ENCODE measurements at places on chromosomes 11 and 22.

- H3K4me3 ChIP-seq, result no peak overlapping the region
- DNase-seq, result peak; percentile 25
- H3K27me3 ChIP-seq, result peaks cover 33% of the 10 kb centered on the region
- no peaks in the 10 kb centered on the region for H3K4me1 ChIP-seq
- H3K36me3 ChIP-seq, result no peaks in the 10 kb centered on the region
These were observed 23.0 kb downstream of the SCN4B start for GRCh38 chr11:118129471-118130172.

DNA sequence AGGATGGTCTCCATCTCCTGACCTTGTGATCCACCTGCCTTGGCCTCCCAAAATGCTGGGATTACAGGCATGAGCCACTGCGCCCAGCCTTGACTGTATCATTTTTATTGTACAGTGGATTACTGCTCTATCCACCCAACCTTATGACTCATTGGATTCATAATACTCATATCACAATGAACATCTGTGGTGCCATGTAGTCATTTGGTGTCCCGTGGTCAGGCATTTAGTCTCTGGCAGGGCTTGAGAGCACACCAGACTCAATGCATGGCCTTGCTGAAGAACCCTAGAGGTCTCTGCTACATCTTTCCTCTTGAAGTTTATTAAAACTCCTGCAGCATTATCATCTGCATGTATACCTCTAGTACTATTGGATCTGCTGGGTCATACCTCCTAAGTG is 98.0 kb upstream of the LDLRAD3 start:
- DNase-seq, result no peak
- no peaks in the 10 kb centered on the region for H3K4me1 ChIP-seq
- no peak overlapping the region for H3K4me3 ChIP-seq
- peaks cover 29% of the 10 kb centered on the region for H3K27me3 ChIP-seq

DNA sequence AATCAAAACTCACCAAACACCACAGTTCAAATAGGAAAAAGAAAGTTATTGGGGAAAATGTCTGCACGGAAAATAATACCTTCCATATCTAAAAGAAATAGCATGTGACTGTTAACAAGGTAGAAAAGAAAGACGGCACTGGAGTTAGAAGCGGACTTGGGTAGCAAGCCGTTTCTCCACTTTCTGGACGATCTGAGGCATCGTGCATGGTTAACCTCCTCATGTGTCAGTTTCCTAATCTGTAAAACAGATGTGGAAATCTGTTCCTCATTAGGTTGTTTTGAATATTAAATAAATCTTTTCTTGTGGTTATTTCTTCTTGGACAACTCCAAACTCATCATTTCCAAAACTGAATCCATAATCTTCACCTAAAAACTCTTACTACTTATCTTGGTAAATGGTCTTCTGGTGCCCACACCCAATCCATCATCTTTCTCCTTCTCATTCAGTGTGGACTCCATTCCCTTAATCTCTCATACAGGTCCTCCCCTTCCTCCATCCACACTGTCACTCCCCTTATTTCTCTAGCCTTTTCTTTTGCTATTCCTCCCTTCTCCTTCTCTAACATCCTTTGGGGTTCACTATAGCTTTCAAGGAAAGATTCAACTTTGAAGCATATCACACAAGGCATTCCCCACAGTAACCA is 53.5 kb downstream of the VSIG10L2 start:
- peaks cover 24% of the 10 kb centered on the region for H3K27me3 ChIP-seq
- H3K4me1 ChIP-seq, result peaks cover 6% of the 10 kb centered on the region
- H3K27ac ChIP-seq, result no peak overlapping the region
- DNase-seq, result no peak

GRCh38 chr22:39664485-39665200 is 94.1 kb downstream of the CACNA1I start:
- H3K4me1 ChIP-seq, result peaks cover 14% of the 10 kb centered on the region
- no peak for DNase-seq
- H3K36me3 ChIP-seq, result no peaks in the 10 kb centered on the region
- H3K4me3 ChIP-seq, result no peak overlapping the region

GRCh38 chr22:44729391-44730021 is 22.9 kb upstream of the ARHGAP8 start:
- H3K27ac ChIP-seq, result no peak overlapping the region
- H3K4me1 ChIP-seq, result peaks cover 18% of the 10 kb centered on the region
- H3K36me3 ChIP-seq, result no peaks in the 10 kb centered on the region
- no peak overlapping the region for H3K4me3 ChIP-seq
- peak; percentile 75 for DNase-seq

GRCh38 chr11:45451766-45452440 is 165.8 kb upstream of the SYT13 start:
- H3K4me3 ChIP-seq, result no peak overlapping the region
- DNase-seq, result no peak
- peaks cover 8% of the 10 kb centered on the region for H3K27me3 ChIP-seq
- H3K4me1 ChIP-seq, result no peaks in the 10 kb centered on the region

GRCh38 chr22:33065230-33065629 is 7.0 kb upstream of the SYN3 start:
- H3K4me1 ChIP-seq, result no peaks in the 10 kb centered on the region
- H3K36me3 ChIP-seq, result no peaks in the 10 kb centered on the region
- no peak overlapping the region for H3K4me3 ChIP-seq
- H3K27ac ChIP-seq, result no peak overlapping the region
- H3K27me3 ChIP-seq, result peaks cover 10% of the 10 kb centered on the region

Measured in natural killer cell treated with Interleukin-12 subunit alpha and Interleukin-12 subunit beta and Interleukin-15 and Interleukin-18, amount 100 ng/mL, for 72 hours (primary cell).